CD4-positive, CD25-positive, alpha-beta regulatory T cell (primary cell): ENCODE measurements at places on chromosomes 16 and 17. TPM values are rescaled to one million over a fixed set of nuclear protein-coding genes. Genes with fewer than 3 reads are reported as not detected.

The PLA2G10 gene
- polyA plus RNA-seq: not detected

The LITAFD gene
- not detected for polyA plus RNA-seq

The STH gene
- polyA plus RNA-seq: not detected

The CLEC19A gene
- not detected for polyA plus RNA-seq

The ITGAD gene
- not detected for polyA plus RNA-seq

The LHX1 gene
- polyA plus RNA-seq: 0.05 TPM

DNA sequence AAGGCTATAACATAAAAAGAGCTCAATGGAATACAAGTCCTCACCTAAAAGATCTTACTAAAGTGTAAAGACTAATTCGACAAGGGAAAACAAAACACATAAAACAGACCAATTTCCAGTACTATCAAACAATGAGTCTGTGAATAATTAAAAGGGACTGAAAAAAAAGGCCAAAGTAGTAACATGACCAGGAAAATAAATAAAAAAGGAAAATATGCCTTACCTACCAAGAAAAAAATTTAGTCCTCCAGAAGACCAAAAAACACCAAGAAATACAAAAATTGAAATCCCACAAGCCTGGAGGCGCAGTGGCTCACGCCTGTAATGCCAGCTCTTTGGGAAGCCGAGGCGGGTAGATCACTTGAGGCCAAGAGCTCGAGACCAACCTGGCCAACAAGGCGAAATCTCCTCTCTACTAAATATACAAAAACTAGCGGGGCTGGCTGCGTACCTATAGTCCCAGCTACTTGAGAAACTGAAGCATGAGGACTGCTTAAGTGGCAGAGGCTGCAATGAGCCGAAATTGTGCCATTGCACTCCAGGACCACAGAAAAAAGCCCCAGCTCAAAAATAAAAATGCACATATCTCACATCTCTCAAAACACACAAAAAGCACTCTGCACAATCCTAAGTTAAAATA lies 60.8 kb downstream of the TEX14 start:
- peak; percentile 16 for DNase-seq

- DNase-seq: no peak
These were observed 168.5 kb downstream of the MSI2 start for GRCh38 chr17:57424777-57425188.

GRCh38 chr17:31534223-31534888 lies 142.9 kb downstream of the RAB11FIP4 start:
- DNase-seq: no peak

- no peak for DNase-seq
These were observed 14.3 kb upstream of the NUBP1 start for GRCh38 chr16:10729104-10730048.

DNA sequence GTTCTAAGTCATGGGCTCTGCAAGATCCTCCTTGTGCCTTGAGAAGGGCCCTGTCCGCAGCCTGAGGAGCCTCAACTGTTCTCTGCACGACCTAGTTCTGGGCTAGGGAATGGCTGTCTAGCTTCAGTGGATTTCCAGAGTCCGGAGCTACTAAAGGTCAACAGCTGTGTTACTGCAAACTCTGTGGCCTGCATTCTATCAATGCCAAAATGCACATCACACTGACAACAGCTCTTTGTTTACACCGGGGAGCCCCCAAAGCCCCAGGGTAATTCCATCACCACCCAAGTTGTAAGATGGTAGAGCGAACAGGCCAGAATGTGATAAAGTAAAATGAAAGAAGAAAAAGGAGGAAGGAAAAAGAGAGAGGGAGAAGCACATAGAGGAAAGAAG lies 610.2 kb downstream of the MAF start:
- no peak for DNase-seq

GRCh38 chr16:64773184-64773583 lies 348.7 kb downstream of the CDH11 start:
- DNase-seq: no peak

GRCh38 chr16:26993963-26994362 lies 72.8 kb upstream of the C16orf82 start:
- DNase-seq: no peak

GRCh38 chr17:45686250-45686649 lies 97.9 kb upstream of the CRHR1 start:
- no peak for DNase-seq

- no peak for DNase-seq
These were observed 191.4 kb downstream of the SLC39A11 start for GRCh38 chr17:72901083-72901482.

- DNase-seq: no peak
These were observed 25.0 kb downstream of the FAM20A start for GRCh38 chr17:68576137-68576536.

- DNase-seq: no peak
These were observed 38.9 kb upstream of the SMPD3 start for GRCh38 chr16:68487203-68487514.

DNA sequence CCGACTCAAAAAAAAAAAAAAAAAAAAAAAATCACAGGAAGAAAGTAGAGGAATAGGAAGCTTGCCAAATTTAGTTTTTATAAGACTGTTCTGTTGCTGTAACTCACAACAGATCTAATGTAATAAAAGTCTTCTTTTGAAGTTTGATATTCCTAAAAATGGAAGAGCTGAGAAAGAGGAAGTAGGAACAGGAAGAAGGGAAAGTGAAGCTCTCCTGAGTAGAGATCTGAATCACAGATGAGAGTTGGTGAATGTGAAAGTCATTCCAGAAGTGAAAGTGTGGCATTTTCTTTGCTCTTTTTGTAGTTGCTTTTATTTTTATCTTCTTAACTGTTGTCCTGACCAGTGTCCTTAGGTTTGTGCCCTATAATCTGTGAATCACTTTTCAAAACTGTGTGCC lies 2.1 kb downstream of the NMT1 start:
- DNase-seq: no peak

GRCh38 chr17:13230350-13231264 lies 212.8 kb upstream of the ELAC2 start:
- DNase-seq: no peak

GRCh38 chr17:57517632-57518456 lies 227.3 kb downstream of the CCDC182 start:
- no peak for DNase-seq
